ENCODE measurements at places on chromosomes 6 and 20. TPM values are rescaled to one million over a fixed set of nuclear protein-coding genes. Genes with fewer than 3 reads are reported as not detected.

The DEF6 gene
- 0.59 TPM for polyA plus RNA-seq

The MUC21 gene
- not detected for polyA plus RNA-seq

The CCHCR1 gene
- polyA plus RNA-seq: 12.0 TPM

The JAG1 gene
- 19.7 TPM for polyA plus RNA-seq

The NANP gene
- 4.5 TPM for polyA plus RNA-seq

The ENPP1 gene
- 0.36 TPM for polyA plus RNA-seq

The KPNA5 gene
- 1.6 TPM for polyA plus RNA-seq

The SLC32A1 gene
- polyA plus RNA-seq: 0.04 TPM

The LY86 gene
- not detected for polyA plus RNA-seq

The EYS gene
- 0.01 TPM for polyA plus RNA-seq
